ENCODE measurements at places on chromosomes 2 and 18.

- DNase-seq = no peak
Observed at GRCh38 chr2:158211502-158211901, 109.8 kb downstream of the UPP2 start.

DNA sequence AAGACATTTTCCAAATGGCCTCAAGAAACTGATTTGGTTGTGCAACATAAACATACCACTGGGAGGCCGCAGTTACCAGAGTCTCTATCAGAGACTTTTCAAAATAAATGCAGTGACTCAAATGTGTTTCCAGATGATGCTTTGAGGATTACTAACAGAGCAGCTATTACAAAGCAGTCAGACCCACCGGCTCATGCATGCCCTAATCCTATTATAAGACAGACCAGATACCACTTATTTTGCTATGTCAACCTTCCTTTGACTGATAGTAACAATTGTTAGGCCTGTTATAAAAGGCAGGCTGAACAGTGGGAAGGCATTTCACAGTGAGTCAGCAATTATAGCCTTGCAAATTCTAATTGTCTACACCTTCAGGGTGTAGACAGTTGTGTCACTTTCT lies 217.7 kb downstream of the LRRTM1 start:
- no peak for DNase-seq

GRCh38 chr2:22894761-22895160 lies 490.2 kb upstream of the KLHL29 start:
- DNase-seq = no peak

DNA sequence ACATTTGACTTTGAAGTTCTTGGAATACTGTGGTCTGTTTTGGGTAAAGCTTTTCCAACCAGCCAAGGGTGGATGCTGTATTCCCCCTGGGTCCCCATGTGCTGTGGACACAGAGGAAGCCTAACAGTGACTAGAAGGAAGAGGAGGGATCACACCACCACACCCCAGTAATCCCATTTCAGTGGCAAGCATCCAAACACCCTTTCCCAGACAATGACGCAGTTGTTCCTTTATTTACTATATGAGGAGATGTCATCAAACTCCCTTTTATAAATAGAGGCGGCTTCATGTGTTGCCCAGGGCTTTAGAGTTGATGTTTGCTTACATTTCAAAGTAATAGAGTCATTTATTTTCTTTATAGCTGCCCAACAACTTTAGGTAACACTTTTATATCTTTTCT lies 959.4 kb upstream of the GYPC start:
- no peak for DNase-seq

- no peak for DNase-seq
Observed at GRCh38 chr2:86649119-86649947, 25.7 kb upstream of the RNF103 start.

- no peak for DNase-seq
Observed at GRCh38 chr2:27980242-27980641, 89.7 kb downstream of the BABAM2 start.

GRCh38 chr2:229920011-229920641 lies 1.7 kb downstream of the TRIP12 start:
- DNase-seq = no peak

DNA sequence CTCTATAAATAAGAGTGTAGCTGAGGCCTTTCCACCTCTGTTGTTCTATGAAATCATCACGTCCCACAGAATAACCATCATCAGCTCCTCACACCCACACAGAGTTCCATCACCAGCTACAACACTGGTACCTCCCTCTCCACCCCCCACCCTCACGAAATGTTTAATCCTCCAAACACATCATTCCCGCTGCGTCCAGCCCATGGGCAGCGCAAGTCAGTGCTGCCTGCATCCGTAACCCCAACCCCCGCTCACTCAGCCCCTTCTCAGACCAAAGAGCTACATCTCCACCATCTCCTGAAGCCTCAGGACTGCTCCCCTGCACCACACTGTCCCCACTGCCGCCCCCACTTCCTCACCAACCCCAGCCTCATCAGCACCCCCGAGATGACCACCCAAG lies 19.4 kb downstream of the DNMT3A start:
- DNase-seq = no peak

DNA sequence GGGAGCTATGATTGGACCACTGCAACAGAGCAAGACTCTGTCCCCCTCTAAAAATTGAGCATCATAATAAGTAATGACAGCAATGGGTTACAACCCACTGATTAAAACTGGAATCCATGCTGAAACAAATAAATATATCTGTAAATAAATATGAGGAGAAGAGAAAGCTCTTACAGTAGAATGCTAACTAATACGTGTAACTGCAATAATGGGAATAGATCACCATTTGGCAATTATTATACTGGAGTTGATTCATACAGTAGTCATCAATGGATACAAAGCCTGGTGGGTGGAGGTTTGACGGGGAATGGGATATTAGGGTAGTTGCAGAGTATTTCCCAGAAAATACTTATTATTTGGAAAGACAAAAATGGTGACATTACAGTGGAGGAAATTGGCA lies 6.1 kb upstream of the INO80B start:
- DNase-seq = no peak

DNA sequence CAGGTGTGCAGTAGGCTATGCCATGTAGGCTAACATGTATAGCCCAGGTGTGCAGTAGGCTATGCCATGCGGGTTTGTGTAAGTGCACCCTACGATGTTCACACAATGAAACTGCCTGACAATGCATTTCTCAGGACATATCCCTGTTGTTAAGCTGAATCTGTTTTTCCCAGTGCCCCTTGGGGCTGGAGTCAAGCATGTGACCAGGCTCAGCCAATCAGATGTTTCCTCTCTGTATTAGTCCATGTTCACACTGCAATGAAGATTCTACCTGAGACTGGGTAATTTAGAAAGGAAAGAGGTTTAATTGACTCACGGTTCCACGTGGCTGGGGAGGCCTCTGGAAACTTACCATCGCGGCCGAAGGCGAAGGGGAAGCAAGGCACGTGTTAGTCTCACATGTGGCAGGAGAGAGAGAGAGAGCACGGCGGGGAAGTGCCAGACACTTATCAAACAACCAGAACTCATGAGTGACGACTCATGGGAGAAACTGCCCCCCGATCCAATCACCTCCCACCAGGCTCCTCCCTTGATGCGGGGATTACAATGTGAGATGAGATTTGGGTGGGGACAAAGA lies 24.2 kb downstream of the ITM2C start:
- no peak for DNase-seq

DNA sequence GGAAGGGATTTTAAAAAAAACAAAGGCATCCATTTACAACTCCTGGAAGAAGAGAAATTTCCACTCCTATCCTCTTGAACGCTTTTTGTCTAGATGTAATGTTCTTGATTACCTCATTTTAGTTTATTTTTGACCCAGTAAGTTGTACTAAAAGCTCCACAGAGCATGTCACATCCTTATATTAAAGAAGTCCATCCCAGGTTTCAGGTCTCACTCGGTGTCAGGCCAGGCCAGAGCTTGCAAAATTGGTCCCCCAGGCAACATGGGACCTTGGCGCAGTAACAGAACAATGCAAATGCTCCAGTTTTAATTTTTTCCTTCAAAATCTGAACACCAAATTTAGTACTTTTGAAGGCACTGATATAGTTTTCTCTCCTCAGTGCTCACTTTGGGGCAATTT lies 218.4 kb upstream of the REV1 start:
- DNase-seq = no peak

GRCh38 chr2:166269322-166269721 lies 106.4 kb downstream of the SCN9A start:
- DNase-seq = no peak

- no peak for DNase-seq
Observed at GRCh38 chr2:141496810-141497209, 634.0 kb downstream of the LRP1B start.

DNA sequence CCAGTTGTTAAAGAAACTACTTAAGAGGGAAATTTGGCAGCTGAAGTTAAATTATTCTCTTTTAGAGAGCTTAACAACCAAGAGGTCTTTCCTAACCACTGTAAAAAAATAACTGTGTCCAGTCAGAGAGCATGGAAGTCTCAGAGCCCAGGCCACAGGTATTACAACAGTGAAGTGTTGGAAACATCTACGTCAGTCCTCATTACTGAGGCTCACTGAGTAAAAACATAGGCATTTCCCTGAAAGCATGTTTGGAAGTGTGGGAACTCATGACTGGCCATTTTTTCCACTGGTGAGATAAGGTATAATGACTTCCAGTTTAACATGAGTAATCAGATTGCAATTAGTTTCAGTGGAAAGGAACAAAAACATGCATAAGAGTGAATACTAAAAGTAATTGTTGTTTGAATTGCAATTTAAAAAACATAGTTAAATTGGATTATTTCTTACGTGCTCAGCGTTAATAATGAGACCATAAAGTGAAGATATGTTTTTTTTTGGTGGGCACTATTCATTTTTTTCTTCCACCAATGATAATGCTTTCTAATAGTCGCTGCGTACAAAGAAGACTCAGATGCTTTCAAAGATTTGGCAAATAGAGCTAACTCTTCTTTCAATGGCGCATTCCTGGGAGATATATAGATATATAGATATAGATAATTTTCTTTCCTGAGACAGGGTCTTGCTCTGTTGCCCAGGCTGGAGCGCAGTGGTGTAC lies 60.8 kb downstream of the EFEMP1 start:
- DNase-seq = peak; percentile 83

- DNase-seq = no peak
Observed at GRCh38 chr18:5582076-5582475, 38.3 kb upstream of the EPB41L3 start.

DNA sequence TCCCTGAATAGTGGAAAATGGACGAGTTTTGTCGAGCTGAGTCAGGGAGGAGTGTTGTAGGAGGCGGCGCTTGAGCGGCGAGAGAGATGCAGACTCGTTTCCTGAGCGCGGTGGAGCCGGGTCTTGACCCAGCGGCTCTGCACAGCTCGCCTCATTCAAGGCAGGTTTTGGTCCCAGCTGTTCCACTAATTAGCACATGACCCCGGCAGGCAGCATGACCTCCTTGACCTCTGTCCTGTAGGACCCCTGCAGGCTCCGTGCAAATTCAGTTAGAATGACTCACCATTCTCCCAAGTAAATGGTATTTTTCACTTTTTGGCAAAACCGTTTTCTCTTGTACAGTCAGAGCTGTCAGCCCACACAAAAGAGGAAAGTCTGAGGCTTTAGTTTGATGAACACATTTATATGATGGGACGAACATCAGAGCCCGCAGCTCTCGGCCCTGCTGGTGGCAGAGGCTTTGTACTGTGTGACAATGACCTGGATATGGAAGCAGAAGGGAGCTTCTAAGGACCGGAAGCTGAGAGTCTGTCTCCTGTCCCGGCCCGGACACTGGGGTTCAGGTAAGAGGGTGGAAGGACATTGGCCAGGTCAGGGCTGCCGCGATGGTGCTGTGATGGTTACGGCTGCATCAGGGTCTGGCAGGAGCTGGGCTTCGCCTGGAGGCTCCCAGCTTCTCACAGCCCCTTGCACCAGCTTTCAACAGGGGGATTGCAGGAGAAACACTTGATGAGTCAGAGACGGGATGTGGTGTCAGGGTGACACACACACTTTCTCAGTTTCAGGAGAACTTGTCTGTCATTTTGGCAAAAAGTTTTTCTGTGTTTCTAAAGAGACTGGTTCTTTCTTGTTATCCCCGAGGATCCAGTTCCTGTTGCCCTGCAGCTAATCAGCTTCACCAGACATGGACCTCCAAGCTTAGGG lies 29.9 kb upstream of the ALKAL2 start:
- DNase-seq = no peak

DNA sequence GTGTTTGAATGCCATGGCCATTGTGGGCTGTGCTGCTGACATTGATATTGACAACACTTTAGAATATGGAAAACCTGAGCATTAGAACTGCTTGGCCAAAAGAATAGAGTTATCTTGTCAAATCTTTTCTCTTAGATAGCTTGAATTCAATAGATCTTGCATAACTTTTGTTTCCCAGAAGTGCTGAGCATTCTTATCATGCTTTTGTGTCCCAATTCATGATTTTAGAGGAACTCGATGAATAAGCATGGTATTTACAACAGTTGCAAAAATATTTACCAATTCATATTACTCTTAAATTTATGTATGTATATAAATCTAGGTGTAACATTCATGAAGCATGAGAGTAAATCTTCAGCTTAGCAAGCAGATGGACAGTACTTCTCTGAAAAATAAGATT lies 508.0 kb downstream of the BCL11A start:
- no peak for DNase-seq

DNA sequence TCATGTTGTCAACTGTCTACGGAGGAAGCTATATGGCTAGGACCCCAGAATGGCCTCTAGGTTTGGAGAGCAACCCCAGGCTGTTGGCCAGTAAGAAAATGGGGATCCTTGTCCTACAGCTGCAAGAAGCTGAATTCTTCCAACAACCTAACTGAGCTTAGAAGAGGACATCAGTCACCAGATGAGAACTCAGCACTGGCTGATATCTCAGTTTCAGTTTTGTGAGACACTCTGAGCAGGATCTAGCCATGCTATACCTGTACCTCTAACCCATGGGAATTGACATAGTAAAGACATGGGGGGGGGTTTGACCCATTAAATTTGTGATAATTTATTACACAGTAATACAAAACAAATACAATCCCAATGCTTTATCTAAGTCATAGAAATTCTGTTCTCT lies 312.5 kb downstream of the ERBB4 start:
- no peak for DNase-seq

GRCh38 chr2:239991689-239992314 lies 33.3 kb downstream of the NDUFA10 start:
- peak; percentile 12 for DNase-seq

GRCh38 chr2:179373816-179374215 lies 109.2 kb upstream of the SESTD1 start:
- no peak for DNase-seq

DNA sequence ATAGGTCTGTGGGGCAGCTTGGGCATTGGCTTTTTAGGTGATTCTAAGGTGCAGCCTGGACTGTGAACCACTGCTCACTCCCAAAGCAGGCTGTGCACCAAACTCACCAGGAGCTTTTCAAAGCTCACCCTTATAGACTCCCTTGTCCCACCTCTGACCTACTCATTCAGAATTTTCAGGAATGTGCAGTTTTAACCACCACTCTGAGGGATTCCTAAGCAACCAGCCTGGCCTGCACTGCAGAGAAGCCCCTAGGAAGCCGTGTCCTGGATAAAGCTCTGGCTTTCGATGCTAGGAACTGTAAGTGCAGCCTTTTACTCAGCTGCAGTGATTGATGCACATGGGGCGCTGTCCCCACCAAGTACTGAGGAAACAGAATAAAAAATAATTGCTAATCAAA lies 33.0 kb downstream of the MRO start:
- DNase-seq = no peak

GRCh38 chr18:30957066-30957465 lies 85.5 kb downstream of the DSC3 start:
- no peak for DNase-seq

DNA sequence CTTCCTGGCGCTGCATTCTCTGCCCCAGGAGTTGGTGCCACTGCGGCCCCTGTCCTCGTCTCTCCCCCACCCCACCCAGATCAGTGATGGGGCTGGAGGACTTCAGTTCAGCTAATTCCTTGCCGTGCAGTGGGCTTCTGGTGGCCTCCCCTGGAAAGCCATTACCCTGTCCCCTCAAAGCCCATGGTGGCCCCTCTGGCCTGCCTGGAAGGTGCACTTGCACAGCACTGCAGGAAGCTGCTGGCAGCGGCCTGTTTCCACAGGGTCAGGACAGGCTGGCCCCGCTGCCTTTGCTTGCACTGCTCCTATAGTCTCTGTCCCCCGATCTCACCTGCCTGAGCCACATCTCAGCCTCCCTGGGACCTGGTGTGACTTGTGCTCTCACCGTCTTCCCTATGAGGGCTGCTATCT lies 105.1 kb downstream of the USP40 start:
- DNase-seq = no peak

All from Panc1 (cell line).